Stimulated activated CD4-positive, alpha-beta T cell treated with anti-CD3 and anti-CD28 coated beads, Interleukin-2, amount 100 ng/mL, for 4 hours (primary cell): ENCODE measurements at places on chromosomes 4 and X.

DNA sequence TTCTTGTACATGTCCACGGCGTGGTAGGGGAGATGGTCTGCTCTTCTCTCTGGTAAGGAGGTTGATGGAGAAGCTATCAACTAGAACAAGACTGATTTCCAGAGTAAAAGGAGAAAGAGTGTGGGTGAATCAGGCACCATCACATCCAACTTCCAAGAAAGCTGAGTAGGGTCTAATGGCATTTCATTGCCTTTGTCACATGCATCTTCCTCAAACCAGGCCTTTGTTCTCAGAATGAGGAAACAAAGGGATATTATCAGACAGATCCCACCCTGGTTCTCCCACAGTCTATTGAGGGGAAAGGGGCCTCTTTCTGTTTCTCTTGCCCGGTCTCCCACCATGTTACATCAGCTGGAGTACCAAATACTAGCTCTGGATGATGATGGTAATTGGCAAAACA, 160.2 kb upstream of the RBPJ start:
- no peak for DNase-seq

DNA sequence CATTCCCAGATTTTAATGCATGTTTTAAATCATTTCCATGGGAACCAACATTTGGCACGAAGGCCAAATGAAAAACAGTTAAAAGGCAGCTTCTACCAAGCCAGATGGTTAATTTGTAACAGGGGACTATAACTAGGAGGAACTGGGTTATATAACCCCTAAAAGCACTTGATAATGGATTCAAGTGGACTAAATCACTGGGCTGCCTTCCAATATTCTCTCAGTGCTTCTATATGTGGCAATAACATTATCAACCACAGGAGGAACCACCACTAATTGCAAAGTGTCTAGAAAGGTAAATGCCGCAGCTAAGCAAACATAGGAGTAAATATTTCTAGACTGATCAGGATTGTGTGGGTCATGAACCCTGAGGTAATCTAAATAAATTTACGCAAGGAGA, 391.5 kb downstream of the UBE2NL start:
- DNase-seq, result no peak

GRCh38 chrX:98299785-98300184, 1416.1 kb downstream of the RPA4 start:
- no peak for DNase-seq

DNA sequence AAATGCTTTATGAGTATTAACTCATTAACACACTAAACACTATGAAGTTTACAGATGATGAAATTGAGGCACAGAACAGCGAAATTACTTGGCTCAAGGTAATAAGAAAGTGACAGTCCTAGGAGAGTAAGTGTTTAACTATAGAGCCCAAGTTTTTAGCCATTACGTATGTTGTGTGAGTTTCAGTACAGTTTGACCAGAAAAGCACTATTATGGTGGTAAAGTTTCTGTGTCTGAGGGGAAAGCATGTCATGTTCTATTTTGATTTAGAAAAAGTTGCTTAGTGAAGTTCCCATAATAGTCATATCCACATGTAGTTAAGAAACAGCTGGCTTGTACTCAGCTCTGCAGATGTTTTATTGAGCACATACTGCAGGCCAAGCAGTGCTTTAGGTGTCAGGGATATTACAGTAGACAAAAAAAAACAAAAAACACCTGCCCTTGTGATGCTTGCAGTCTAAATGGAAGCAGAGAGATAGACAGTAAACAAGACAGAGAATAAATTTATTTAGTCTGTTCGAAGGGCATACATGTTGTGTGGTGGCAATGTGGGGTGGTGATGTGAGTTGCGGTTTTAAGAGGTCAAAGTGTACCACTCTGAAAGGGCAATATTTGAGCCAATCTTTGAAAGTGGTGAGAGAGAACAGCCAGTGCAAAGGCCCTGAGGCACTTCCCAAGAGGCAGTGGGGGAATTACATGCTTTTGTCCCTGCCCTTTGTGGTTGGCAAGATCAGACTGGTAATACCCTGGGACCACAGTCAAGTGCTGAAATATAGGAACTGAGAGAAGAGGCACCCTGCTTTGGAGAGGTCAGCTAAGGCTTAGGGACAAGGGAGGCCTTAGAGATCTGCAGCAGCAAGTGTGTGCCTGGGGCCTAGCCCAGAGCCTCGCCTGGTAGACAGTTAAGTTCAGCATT, 6.2 kb downstream of the TMEM131L start:
- DNase-seq, result no peak

GRCh38 chr4:75376543-75376942, 137.7 kb downstream of the RCHY1 start:
- DNase-seq, result no peak

DNA sequence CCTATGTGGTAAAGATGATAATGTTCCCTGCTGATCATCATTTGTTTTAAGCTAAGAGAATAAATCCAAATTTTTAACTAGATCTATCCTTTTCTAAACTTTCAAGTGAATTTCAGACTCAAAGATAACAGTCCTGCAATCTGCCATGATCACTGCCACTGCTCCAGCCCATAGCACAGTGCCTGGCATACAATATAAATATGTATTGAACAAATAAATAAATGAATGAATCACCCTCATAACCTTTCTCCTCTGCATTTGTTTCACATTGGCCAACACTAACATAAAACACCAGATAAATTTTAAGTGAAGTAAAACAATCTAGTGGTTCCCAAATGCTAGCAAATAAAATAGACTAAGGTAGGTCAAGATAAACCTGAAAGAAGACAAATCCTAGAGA, 439.0 kb downstream of the GPM6A start:
- no peak for DNase-seq

DNA sequence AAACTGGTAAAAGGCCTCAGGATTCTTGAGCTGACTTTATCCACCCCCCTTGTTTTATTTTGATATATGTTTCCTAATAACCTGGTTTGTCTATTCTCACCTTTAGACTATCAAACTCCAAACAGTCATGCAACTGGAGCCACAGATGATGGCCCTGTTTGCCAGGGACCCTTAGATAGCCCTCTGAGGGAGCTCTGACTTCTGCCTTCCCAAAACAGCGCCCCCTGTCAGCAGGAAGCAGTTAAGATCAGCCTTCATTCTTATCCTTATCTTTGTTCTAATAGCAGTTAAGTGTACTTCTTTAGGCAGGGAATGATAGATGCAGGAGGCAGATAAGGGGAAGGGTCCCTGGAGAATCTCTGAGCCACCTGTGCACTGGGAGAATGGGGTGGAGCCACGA, 27.5 kb upstream of the CXCL13 start:
- DNase-seq, result no peak

DNA sequence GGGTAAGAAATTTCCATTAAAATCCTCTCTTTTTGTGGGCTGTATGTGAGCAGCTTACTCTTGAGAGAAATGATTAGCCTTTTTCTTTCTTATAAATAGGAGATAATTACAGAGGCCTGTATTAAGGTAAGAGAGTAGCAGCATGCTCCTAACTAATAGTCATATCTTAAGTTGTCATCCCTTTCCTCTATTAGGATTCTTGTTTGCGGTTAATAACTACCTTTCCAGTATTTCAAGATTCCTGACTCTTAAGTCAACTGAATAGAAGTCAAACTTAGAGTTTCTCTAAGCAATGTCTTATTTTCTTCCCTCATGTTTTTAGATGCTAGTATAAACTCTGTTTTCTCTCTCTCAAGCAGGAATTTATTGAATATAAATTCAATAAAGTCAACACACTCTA, 139.9 kb upstream of the GPRIN3 start:
- no peak for DNase-seq

- no peak for DNase-seq
Measured at GRCh38 chr4:40704073-40704472, 45.7 kb upstream of the NSUN7 start.

DNA sequence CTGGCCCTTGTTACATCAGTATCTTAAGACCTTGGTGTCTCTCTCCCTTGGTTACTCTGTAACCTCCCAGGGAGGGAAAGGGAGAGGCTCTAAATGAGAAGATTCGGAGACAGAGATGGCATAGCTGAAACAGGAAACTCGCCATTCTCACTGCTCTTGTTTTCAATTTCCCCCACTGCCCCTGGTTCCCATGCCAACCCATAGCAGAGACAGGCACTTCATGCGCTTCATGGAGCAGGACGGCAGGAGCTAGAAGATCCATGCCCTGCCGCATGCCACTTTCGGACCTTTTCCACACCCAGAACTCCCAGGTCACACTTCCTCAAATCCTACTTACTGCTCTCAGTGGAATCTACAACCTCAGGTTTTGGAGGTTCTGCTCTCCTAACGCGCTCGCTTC, 3.1 kb downstream of the ZMYM3 start:
- DNase-seq, result no peak

GRCh38 chr4:126405369-126405982, 1090.7 kb downstream of the FAT4 start:
- no peak for DNase-seq

GRCh38 chr4:124030147-124030546, 633.6 kb downstream of the SPRY1 start:
- no peak for DNase-seq

DNA sequence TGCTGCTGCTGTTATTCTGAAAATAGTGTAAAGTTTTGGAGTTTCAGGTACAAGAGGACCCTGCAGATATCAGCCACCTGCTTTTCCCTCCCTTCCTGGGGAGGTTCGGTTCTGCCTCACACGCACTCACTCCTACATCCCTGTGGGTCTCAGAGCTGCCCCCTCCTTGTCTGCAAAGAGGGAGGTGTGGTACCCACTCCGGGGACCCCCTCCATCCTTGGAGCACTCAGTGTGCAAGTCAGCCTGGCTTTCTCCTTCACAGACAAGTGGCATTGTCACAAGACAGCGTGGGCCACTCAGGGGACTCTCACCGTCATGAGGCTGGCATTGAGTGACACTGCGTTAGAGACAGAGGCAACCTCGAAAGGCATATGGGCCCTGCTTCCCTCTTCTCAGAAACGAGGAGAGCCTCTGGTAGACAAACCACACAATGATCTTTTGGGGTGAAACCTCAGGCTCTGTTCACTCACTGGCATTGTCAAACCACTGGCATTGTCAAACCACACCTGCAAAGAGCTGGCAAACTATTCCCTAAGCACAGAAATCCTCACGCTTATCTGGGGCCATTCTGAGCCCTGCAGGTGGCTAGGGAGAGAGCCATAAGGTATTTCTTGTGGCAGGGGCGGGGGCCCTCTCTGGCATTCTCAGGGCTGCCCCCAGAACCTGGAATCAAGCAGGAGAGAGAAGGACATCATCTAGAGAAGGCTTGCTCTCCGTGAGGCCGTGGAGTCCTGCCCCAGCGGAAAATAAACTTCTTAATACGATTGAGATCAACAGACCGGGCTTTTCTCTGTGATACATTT, 285.0 kb downstream of the SHOX start:
- DNase-seq, result no peak

DNA sequence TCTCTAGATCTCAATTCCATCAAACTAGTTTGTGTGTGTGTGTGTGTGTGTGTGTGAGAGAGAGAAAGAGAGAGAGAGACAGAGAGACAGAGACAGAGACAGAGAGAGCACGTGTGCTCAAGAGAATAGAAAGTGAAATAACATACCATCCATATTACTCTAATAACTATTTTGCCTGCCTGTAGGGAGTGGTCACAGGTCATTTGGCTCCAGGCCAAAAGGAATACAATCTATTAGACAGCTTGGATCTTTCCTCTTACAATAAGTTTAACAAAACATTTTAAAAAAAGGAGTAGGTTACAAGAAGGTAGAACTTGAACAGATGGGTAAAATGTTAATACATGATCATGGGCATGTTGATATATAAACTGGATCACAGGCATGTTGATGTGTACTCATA, 76.2 kb downstream of the COL4A6 start:
- DNase-seq, result no peak

DNA sequence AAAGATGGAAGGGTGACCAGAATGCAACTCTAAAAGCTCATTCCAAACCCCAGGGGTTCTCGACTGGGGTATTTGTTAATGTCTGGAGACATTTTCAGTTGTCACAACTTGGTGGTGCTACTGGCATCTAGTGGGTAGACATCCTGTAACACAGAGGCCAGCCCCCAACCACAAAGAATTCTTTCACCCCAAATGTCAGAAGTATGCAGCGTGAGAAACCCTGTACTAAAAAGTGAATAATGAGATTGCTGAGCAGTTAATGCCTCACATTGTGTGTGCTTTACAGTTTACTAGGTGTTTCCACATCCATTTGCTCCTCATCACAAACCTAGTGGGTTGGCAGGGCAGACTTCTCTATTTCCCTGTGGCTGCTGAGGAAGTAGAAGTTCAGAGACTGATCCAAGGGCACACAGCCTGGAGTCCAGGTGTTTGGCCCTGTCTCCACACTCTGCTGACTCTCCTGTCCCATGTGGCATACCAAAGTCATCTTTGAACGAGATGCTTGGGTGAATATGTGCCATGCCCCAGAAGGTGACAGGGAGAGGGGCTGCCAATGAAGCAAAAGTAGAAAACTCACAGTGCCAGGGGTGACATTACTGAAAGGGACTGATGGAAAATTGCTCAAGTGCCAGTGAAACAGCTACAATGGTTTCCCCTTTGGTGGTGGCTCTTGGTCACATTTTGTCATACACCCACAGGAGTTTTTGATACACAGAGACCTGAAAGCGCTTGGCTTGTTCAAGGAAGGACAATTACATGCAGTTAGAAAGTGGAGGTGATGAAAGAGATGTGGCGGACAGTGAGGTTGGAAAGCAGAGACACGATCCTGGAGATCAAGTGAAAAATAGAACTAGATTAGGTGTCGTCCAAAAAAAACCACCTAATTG, 10.1 kb upstream of the TMEM154 start:
- DNase-seq, result no peak

GRCh38 chr4:48906206-48907173, at the start of gene OCIAD2:
TSS of gene OCIAD2 (minus strand) at chr4:48906774. CDS start at chr4:48904549, 2,225 bp downstream.
- DNase-seq, result peak; percentile 81

DNA sequence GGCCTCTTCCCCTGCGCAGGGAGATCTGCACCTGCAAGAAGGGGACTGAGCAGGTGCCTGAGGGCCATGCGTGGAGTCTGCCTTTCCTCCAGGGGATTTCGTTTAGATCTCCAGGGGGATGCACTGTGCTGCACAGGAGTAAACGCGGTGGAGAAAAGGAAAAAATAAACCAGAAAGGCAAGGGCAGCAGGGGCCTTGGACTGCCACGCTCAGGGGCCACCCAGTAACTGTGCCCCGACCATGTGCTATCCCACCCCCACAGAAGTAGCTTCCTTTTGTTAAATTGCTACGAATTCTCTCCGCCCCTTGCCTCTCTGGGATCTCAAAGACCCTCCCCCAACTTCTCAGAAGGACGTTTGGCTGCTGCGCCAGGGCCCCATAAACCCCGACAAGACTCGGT, 17.2 kb upstream of the HMX1 start:
- DNase-seq, result no peak

DNA sequence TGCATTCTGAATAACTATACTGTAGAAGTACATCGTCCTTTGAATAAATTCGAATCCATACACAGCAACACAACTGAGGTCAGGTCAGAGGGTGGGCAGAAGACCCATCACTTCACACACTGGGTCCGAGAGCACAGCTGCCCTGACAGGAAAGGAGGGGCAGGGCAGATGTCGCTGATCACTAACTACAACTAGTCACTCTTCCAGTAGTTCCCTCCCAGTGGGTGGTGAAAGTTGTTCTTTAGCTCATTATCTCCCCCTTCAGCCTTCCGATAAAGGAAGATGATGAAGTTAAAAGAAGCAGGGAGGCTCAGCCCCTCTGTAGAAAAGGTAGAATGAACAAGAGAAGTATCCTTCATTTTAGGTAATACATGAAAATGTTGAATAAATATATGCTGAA, 278.9 kb downstream of the INPP4B start:
- peak; percentile 58 for DNase-seq
